Activated CD8-positive, alpha-beta memory T cell treated with anti-CD3 and anti-CD28 coated beads, Interleukin-2, amount 50 U/mL, for 48 hours (primary cell): ENCODE measurements at places on chromosomes 12 and 14.

DNA sequence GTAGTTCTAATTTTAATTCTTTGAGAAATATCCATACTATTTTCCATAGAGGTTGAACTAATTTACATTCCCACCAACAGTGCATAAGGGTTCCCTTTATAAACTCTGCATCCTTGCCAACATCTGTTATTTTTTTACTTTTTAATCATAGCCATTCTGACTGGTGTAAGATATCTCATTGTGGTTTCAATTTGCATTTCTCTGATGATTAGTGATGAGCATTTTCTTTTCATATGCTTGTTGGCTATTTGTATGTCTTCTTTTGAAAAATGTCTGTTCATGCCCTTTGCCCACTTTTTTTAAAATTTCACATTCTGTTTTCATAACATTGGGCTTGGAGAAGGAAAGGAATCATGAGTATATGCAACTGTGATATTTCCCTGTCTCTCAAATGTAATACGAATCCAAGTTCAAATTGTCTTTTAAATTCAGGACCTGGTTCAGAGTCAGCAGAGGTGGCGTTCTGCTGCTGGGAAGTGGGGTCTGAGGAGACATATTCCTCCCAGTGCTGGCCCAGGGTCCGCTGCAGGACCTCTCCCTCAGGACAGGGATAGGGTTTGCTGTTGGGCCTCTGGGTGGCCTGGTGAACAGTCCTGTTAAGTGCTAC, 81.2 kb upstream of the ETV6 start:
- DNase-seq, result no peak

DNA sequence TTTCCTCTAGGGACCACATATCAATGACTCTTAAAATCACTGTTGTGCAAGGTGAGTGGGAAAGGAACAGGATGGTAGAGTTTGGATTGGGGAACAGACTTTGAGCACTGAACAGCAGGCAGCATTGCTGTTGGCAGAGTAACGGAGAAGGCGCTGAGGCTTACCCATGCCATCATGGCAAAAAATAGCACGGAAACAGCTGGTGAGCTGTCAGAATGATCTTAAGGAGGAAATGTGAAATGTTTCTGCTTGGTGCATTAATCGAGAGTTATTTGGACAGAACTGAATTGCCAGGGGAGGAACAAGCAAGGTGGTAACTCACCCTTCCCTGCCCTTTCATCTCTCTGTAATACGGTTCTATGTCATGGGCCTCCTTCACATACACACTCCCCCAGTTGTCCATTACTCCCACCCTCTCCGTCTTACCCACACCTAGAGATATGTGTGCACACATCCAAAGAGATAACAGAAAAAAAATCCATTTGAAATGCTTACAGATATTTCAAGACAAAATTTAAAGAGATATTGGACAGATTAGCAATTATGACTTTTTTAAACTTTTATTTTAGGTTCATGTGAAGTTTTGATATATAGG, 572.5 kb downstream of the DIO2 start:
- no peak for DNase-seq

- DNase-seq, result no peak
These were observed 263.5 kb upstream of the ALG10B start for GRCh38 chr12:38053113-38053512.

GRCh38 chr12:51923506-51924365, 16.4 kb downstream of the ACVRL1 start:
- peak; percentile 86 for DNase-seq

DNA sequence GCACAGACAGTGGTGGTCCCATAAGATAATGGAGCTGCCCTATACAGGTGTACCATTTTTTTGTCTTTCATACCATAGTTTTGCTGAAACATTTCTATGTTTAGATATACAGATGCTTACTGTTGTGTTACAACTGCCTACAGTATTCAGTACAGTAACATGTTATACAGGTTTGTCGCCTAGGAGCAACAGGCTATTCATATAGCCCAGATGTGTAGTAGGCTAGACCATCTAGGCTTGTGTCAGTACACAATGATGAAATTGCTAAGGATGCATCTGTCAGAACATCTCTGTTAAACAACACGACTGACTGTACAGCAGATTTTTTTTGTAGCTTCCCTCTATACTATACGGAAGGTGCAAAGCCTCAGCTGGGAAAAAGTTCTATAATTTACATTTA, 30.5 kb downstream of the RAD9B start:
- DNase-seq, result no peak

- no peak for DNase-seq
These were observed 97.5 kb downstream of the LGR5 start for GRCh38 chr12:71536939-71537622.

- no peak for DNase-seq
These were observed 65.4 kb upstream of the DDX11 start for GRCh38 chr12:31008241-31008761.

GRCh38 chr14:103137689-103138300, 14.5 kb downstream of the TNFAIP2 start:
- DNase-seq, result no peak

GRCh38 chr12:10721651-10722501, 1.2 kb downstream of the YBX3 start:
- peak; percentile 86 for DNase-seq

DNA sequence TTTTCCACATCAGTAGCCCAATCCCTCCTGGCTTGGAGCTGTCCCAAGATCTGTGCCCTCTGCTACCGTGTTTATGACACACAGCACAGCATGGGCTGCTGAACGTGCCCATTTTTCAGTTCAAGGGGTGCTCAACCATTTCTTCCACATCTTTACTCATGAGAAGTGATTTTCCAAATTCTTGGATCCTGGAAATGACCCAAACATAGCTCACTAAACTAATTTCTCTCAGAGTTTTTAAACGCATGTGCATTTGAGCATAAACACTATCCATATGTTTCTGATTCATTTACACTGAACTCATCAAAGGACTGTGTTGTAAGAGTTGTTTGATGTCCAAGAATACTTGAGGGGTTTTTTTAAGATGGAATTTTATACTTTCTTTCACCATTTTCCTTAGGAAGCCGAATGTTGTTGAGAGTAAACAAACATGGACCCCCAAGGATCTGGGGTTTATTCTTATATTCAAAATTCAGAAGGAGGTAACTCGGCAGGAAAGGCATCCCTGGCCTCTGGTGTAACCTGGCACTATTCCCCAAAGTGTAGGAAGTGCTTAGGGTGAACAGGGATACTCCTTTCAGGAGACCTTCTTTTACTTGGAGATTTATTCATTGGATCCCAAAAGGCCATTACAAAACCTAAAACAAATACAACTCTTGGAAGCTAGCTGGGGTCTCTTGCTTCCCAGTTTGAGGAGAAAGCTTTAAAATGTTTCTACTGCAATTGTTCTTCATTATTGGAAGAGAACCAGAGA, 215.0 kb downstream of the BMP4 start:
- DNase-seq, result no peak

- DNase-seq, result no peak
These were observed 60.5 kb upstream of the IGF1 start for GRCh38 chr12:102540815-102541385.

DNA sequence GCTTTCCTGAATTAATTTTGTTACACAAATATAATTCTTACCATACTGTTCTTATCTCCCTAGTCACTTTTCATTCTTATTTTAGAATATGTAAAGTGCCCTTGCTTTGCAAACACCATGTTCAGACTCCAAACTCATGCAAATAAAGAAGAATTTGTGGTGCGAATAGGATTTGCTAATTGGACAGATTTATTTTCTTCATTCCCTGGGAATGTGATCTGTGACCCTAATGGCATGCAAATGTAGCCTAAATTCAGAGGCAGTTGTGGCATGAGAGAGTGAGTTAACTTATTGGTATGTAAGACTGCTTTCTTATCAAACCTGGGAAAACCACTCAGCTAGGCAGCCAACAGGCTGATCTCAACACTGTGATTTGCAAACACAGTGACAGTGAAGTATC, 10.0 kb downstream of the CAPZA3 start:
- DNase-seq, result no peak

- DNase-seq, result no peak
These were observed 248.5 kb downstream of the PCNX1 start for GRCh38 chr14:71155743-71156142.

DNA sequence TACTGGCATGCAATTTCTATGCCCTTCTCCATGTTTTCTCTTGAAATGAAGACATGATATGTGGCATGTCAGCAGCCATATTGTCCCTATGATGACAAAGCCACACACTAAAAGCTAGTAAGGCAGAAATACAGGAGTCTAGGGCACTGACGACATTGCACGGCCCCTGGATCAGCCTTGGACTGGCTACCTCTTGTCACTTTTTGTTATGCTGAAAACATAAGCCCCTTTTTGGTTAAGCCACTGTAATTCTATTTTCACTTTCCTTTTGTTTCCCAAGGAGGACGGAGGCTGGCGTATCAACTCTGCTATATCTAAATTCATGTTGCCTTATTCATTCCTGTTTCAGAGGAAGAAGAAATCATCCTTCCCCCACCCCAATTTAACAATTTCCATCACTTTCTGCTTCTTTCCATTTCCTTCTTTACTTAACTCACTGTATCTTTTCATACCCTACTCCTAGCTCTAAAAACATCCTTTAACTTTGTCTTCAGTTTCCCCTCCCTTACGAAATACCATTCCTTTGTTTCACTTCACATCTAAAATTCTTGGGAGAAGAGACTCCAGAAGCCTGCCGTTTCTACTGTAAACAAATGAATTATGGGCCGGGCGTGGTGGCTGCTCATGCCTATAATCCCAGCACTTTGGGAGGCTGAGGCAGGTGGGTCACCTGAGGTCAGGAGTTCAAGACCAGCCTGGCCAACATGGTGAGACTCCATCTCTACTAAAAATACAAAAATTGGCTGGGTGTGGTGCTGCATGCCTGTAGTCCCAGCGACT, 364.1 kb downstream of the PCNX1 start:
- DNase-seq, result no peak

DNA sequence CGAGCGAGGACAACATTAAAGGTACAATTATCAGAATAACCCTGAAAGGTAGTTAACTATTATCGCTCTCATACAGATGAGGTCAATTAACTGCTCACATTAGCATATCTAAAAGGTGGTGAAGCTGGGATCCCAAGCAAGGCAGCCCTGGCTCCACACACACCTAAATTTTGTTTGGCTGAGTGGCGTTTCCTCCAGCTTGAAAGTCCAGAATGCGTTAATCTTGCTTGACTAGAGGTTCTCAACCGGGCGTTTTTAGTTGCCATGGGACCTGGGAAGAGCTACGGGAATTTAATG, 531 bp downstream of the DLGAP5 start:
- no peak for DNase-seq

- DNase-seq, result no peak
These were observed 11.4 kb upstream of the SRP54 start for GRCh38 chr14:34971381-34971780.

DNA sequence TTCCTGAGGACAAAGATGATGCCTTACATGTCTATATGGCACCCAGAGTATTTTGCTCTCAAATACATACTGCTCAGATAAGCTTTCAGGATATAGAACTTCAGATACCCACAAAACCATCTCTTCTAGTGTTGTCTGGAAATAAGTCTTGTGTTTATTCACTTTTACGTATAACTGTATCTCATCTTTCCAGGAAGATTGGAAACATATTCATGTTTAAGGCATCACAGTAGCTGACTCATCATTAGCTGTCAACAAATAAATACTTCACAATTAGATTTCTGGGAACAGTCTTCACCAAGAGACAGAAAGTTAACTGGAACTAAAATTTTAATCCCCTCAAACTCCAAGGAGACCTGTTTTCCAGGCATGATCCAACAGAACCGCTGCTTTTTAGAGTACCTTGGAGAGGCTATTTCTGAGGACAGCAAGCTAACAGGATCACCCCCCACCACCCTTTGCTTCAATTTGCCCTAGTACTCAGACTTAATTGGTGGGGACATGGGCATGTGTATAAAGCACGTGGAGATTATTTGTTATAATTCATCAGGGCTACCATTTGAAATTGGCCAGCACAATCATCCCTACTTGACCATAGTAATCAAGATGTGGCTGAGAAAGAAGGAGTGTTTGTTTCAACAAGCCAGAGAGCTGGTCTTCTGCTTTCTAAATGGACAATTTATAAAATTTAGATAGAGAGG, 129.3 kb upstream of the HIF1A start:
- no peak for DNase-seq

DNA sequence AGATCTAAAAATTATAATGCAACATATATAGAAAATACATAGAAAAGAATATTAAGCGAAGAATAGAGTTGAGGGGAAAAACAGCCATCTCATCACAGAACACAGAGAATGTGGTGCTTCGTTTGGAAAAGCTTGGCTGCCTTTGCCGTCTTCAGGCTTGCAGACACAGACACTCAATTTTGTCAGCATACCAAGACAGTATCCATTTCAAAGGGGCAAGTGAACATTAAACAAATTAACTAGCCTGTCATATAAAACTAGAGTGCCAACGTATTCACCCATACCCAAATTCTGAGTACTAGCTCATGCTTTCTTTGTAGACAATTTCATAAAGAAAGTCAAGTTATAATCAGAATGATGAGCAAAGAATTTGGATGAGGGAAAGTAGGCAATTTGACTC, 40.5 kb downstream of the DMAC2L start:
- DNase-seq, result no peak

GRCh38 chr14:82387699-82388098, 854.0 kb upstream of the SEL1L start:
- no peak for DNase-seq

DNA sequence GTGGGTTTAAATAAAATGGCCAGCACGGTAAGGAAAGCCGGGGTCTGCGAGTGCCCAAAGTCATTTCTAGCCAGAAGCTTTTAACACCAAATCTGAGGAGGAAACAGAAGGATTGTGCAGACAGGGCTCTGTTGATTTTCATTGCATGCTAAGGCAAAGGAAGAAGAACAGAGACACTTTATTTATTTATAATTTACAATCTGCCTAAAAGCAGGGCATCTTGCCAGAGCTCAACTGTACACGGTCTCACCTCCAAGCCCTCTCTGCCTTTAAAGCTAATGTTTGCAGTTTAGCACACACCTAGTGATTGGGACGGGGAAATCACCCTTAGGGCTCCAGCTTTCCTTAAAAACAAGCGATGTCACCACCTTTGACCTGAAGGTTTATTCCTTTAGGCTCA, 4.0 kb downstream of the KCNA5 start:
- DNase-seq, result no peak
